ENCODE measurements at places on chromosomes 4 and X.

DNA sequence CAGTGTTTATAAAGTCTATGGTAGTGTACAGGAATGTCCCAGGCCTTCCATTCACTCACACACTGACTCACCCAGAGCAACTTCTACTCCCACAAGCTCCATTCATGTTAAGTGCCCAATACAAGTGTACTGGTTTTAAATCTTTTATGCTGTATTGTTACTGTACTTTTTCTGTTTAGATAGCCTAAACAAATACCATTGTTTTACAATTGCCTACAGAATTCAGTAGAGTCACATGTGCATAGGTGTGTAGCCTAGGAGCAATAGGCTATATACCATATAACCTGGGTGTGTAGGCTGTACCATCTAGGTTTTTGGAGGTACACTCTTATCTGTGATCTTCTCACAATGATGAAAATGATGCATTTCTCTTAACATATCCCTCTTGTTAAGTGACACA lies 126.7 kb downstream of the DGKK start:
- no peak for DNase-seq

DNA sequence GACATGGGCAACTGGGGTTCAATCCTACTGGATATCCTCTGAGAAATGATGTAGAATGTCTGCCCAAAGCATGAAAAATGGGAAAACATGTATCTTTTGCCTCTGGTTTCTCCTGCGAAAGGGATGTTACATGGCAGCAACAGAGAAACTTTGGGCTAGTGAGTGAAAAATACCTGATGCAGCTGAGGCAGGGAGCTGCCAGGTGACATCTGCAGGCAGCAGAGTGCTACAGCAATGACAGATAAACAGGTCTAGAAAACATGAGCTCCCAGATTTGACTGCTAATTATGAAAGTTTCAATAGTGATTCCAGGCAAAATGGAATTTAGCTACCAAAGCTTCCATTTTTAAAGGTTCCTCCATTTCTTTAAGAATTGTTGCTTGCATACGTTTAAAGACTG lies 4.8 kb upstream of the CXCL1 start:
- no peak for DNase-seq

DNA sequence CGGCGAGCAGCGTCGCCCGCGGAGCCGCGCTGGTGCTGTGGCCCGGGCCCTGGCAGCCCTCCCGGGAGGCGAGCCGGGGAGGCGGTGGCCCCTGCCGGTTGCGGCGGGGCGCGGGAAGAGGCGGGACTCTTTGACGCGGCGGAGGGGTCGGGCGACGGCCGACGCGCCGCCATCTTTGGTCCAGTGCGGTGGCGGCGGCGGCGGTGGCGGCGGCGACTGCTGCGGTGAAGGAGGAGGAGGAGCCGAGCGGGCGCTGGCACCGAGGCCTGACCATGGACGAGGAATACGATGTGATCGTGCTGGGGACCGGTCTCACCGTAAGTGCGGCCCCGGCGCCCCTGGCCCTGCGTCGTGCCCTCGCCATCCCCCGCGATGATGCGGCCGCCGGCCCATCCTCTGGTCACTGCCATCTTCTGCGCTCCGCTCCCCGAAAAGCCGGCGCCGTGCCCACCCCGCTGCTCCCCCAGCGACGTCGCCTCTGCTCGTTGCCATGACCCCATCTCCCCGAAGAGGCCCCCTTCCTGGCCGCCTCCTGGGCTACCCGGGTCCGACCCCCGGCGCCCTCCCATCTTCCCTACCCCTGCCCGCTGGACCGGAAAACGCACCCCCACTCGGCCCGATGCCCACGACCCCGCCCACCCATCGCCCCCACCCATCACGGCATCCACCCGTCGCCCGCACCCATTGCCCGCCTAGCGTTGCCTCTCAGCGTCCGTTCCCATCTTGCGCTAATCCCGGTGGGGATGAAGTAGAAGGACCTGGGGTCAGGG lies at the start of gene GDI1:
Gene GDI1, plus strand, starts transcription at position 172 of the 770 bp plus-strand sequence. Its CDS starts 101 bp downstream, at position 273.
- no peak for DNase-seq

DNA sequence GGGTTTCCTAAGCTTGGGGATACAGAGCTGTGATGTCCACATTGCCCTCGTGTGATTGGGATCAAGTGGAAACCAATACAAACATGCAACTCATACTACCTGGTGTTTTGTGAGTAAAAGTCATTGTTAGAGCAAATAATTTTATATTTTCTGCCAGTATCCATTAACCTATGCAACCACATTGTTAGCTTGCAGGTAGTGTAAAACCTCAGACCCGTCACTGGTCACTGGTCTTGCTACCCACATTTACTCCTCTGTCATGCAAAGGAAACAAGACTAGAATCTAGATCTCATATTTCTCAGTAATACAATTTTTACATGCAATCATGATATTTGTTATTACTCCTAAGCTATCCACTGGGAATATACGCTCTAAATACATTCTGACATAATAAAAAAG lies 324.3 kb upstream of the NDST4 start:
- DNase-seq: no peak

DNA sequence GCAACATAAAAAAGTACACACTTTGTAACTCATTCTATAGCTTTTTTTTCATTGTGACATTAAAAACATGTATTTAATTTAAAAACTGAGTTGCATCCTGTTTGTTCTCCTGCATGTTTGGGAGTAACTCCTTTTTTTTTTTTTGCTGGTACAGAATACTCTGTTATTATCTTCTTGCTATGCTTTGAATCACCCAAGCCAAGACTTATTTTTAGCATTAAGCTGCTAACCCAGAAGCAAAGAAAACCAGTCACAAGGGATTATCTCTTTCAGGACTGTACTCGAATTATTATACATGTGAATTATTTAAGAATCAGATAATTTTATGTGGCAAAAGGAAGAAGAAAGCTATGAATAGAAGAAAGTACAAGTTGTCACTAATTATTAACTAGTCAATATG lies 194.9 kb downstream of the ADAMTS3 start:
- no peak for DNase-seq

DNA sequence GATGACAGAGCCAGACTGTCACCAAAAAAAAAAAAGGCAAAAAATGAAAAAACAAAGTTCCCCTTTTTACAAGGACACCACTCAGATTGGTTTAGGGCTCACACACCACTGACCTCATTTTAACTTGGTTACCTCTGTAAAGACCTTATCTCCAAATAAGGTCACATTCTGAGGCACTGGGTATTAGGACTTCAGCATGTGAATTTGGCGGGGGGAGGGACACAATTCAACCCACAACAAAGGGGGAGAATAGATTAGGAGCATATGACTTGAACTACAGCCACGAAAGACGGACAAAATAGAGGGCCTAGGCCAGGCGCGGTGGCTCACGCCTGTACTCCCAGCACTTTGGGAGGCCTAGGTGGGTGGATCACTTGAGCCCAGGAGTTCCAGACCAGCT lies 31.0 kb upstream of the ARAF start:
- no peak for DNase-seq

GRCh38 chrX:124690495-124690894 lies 344.1 kb downstream of the SH2D1A start:
- DNase-seq: no peak

DNA sequence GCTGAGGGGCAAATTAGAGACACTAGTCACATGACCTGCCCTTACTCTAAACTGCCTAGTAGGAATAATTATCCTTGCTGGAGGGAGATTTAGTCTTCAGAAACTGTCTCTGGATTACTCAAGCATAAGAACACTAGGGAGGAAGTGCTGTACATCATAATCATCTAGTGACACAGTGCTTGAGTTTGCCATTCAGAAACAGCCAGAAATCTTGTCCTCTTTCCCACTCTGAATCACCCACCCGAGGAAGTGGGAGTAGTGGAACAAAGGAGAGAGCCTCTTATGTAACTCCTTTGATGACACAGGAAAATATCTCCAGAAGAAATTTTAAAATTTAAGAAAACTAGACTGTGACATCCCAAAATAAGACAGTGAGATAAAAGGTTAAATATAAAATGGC lies 69.3 kb upstream of the PCDH19 start:
- DNase-seq: no peak

- peak; percentile 94 for DNase-seq
These were observed 215.2 kb upstream of the PSAPL1 start for GRCh38 chr4:7649741-7650531.

DNA sequence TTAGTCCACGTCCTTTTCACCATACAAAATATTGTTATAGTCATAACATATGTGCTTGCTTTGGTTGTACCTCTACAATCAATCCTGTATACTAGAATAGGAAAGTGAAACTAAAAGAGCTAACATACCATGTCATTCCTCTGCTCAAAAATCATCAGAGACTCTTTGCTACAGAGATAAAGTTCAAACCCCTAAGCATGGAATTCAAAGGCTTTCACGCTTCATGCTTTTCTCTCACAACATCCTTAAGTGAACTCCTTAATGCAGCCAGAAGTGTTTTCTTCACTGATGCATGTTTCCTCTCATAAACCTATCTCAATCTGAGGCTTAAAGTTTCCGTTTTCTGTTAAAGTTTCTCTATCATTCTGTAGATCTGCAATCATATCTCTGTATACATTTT lies 744.6 kb upstream of the IGFBP7 start:
- no peak for DNase-seq

- no peak for DNase-seq
These were observed 247.1 kb downstream of the BCOR start for GRCh38 chrX:39850630-39851152.

GRCh38 chr4:78691334-78691754 lies 84.8 kb upstream of the BMP2K start:
- no peak for DNase-seq

DNA sequence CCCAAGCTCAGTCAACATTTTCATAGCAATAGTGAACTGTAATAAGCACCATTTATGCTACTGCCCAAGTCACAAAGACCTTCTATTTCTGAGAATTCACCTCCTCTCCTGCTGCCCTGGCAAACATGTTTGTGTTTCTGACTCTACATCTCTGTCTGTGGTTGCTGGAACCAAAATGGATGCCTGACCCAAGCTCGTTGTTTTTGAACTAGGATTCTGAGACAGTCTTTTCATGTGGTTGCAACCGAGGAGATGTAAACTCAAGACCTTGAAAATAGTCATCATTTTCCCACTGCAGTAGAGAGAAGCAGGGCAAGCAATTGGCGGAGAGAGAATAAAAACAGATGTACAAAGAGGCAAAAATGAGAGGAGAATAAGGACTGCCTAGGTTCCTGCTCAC lies 160.2 kb downstream of the RAB28 start:
- no peak for DNase-seq

- DNase-seq: no peak
These were observed 408.8 kb upstream of the CNKSR2 start for GRCh38 chrX:20965270-20966044.

- DNase-seq: no peak
These were observed 36.0 kb downstream of the FUNDC1 start for GRCh38 chrX:44506678-44507077.

DNA sequence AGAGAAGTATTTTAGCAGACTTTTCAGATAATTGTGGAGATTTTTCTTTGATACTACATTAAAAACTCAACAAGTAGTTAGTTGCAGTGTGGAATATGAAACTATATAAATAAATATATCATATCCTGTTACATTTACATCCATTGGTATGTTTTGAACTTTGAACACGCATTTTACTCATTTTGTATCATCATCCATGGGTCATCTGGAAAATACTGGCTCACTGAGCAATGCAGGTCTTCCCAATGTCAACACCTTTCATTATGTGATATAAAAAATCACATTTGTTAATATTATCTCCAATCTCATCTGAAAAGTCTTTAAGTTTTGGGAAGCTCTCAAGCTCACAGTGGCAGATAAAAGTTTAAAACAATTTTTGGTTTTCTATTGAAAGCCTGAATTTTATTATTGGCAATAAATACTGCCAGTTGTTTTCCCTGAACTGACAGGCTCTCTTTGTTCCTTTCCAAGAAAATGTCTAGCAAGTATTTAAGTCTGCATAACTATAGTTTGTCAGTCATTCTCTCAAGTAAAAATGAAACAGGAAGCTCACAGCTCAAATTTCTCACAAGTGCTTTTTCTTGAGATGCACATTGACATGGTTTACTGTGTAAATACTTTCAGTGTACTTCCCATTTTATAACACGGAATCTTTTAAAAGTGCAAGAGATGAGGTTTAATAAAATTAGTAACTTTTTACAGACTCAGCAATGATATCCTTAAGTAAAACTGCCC lies 183.5 kb upstream of the GPC4 start:
- DNase-seq: no peak

GRCh38 chrX:115368876-115369275 lies 79.4 kb downstream of the LUZP4 start:
- DNase-seq: no peak

DNA sequence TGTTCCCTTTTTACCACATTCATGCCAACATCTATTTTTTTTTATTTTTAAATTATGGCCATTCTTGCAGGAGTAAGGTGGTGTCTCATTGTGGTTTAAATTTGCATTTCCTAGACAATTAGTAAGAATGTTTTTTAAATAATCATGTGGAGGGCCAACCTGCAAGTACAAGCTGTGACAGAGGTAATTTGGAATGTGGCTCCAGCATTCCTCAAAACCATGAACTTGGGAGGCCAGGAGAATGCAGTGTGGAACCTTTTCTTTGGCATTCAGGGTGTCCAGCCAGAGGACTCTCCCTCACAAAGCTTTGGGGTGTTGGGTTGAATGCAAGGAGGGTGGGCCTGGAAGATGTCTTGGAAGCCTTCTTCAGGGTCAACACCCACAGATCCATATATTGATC lies 7.3 kb upstream of the TMEM185A start:
- DNase-seq: no peak

GRCh38 chrX:38948046-38948445 lies 146.8 kb downstream of the MID1IP1 start:
- DNase-seq: no peak

DNA sequence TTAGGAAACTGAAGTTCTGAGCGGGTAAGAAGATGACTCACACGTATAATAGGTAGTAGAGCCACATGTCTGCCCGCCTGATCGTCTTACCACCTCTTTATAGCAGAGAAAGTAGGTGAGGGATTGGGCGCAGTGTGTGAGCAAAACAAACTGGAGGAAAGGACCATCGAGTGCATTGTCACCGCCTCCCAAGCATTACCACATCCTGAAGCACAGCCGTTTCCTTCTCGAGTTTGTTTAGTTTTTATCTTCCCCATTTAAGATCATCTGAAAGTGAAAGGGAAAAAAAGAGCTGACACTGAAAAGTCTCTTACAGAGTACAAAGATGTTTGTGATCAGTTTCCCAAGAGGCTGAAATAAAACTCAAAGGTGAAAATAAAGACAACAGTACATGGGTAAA lies 14.8 kb downstream of the PDK3 start:
- no peak for DNase-seq

DNA sequence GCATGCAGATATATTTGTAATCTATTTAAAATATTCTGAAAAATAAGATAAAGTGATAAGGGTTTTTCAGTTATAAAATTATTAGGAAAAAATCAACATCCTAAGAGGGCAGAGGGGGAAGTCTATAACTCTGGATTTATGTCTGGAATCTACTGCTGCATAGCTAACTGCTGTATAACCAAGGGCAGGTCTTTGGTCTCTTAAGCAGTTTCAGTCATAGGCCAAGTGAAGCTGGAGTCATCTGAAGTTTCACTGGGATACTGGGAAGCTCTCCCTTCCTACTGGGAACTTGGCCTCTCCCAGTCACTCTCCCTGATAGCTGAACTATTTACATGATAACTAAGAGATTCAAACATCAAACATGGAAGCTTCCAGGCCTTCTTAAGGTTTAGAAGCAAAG lies 1409.9 kb upstream of the PCDH7 start:
- DNase-seq: no peak

GRCh38 chrX:56284269-56284668 lies 52.1 kb downstream of the KLF8 start:
- DNase-seq: no peak

All from BJ (cell line).